ENCODE measurements at places on chromosomes 1 and 21.

GRCh38 chr1:234771642-234772344 is 161.8 kb upstream of the IRF2BP2 start:
- no peaks in the 10 kb centered on the region for H3K36me3 ChIP-seq
- peak overlapping the region; percentile 90 for H3K27ac ChIP-seq
- no peak for DNase-seq
- H3K27me3 ChIP-seq, result no peaks in the 10 kb centered on the region
- H3K4me1 ChIP-seq, result peaks cover 61% of the 10 kb centered on the region

DNA sequence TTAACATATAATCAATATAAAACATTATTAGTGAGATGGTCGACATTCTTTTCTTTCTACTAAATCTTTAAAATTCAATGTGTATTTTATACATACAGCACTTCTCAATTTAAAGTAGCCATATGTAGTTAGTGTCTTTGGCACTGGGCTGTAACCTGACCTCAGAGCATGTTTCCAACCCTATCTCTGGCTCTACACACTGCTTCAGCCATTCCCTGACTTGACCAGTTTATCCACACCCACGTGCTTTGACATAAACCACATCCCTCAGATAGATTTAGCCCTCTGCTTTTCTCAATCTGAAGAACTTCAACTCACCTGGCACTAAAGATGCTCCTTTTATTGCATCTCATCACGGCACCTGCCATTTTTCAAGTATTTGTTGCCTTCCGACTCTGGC is 58.3 kb downstream of the RGS2 start:
- H3K36me3 ChIP-seq, result no peaks in the 10 kb centered on the region
- no peak for DNase-seq
- no peak overlapping the region for H3K4me3 ChIP-seq
- H3K27ac ChIP-seq, result no peak overlapping the region
- H3K27me3 ChIP-seq, result no peaks in the 10 kb centered on the region

GRCh38 chr1:210325026-210325670 is 3.6 kb upstream of the HHAT start:
- peaks cover 6% of the 10 kb centered on the region for H3K4me1 ChIP-seq
- no peaks in the 10 kb centered on the region for H3K27me3 ChIP-seq
- H3K4me3 ChIP-seq, result no peak overlapping the region
- DNase-seq, result no peak
- no peak overlapping the region for H3K27ac ChIP-seq
- no peaks in the 10 kb centered on the region for H3K36me3 ChIP-seq

DNA sequence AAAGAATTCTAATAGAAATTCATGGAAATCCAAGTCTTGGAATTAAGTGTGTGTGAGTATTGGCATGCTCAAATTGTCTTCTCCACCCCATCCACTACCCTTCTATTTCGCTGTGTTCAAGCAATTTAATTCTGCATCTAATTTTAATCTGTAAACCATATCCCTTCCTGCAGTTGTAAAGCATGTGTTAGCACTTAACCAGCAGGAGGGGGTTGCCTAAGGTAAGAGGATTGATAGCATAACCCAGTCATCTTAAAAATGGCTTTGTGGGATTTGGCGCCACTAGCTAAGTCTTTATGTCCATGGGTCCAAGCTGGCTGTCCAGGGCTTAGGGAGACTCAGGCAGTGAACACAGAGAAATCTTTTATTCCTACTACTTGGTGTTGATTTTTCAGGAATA is 210.3 kb downstream of the PTPRC start:
- no peak for DNase-seq
- H3K27ac ChIP-seq, result no peak overlapping the region
- H3K4me3 ChIP-seq, result no peak overlapping the region
- H3K4me1 ChIP-seq, result no peaks in the 10 kb centered on the region
- no peaks in the 10 kb centered on the region for H3K27me3 ChIP-seq

DNA sequence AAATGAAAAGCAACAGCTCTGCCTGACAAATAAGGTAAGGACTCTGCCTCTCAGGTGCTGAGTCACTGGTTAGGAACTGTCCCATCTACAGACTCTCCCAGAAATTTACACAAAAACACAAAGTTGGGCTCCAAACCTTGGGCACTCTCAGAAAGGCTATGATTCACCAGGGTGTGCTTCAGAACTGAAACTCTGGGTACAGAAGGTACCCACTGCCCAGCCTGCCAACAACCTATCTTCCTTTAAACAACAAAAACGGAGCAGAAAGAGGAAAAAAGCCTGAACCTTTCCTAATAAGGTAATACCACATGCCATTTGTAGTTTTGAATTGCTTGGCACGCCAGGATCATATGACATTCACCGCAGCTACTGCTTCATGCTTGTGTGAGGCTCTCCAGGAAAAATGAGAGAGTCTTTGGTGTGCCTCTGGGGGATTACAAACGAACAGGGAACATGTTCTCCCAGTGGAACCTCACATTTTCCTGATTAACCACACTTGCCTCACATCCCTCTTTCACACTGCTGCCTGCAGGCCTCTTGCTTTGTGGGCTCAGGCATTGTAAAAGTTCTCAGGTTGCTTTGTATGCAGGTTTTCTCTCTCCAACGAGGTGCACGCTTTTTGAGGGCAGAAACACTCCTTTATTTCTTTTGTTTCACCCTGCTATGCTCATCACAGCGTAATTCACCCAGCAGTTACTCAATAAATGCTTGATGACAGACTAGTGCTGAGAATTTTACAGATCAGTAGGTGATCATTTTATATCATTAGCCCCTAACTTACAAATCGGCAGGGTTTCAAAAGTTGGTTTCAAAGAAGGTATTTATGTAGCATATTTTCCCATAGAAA is 65.1 kb downstream of the GADD45A start:
- H3K4me3 ChIP-seq, result no peak overlapping the region
- peak overlapping the region; percentile 69 for H3K27ac ChIP-seq
- no peaks in the 10 kb centered on the region for H3K36me3 ChIP-seq
- peaks cover 67% of the 10 kb centered on the region for H3K4me1 ChIP-seq
- H3K27me3 ChIP-seq, result no peaks in the 10 kb centered on the region
- no peak for DNase-seq

GRCh38 chr1:153679337-153680119 is 1.0 kb downstream of the NPR1 start:
- H3K4me1 ChIP-seq, result peaks cover 16% of the 10 kb centered on the region
- no peak overlapping the region for H3K27ac ChIP-seq
- no peaks in the 10 kb centered on the region for H3K36me3 ChIP-seq

DNA sequence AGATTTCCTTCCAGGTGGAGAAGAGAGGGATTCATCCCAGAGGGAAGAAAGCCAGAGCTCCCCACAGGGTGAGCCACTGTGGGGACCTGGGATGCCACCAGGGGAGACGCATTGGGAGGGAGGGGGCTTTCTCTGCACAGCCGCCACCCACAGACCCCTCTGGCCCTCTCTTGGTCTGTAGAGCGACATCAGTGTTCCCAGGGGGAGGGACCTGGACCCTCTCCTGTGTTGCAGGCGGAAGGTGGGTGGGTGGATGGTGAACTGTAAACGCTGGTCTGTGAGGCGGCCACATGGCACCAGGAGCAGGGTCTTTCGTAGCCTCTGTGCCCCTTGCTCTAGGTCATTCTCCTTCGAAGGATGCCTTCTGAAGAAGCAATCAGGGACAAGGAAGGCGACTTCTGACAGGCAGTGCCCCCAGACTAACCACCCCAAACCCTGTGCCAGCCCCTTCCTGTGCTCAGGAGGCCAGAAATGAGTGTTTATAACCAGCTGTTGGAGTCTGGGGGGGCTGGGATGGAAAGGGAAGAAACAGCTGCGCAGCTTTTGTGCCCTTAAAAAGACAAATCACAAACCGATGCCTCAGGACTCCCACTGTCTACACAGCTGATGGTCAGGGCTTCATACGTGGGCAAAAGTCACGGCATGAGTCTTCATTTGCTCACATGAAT is 121.4 kb upstream of the ZBTB40 start:
- no peak for DNase-seq
- H3K27me3 ChIP-seq, result no peaks in the 10 kb centered on the region
- no peak overlapping the region for H3K27ac ChIP-seq
- H3K36me3 ChIP-seq, result no peaks in the 10 kb centered on the region

DNA sequence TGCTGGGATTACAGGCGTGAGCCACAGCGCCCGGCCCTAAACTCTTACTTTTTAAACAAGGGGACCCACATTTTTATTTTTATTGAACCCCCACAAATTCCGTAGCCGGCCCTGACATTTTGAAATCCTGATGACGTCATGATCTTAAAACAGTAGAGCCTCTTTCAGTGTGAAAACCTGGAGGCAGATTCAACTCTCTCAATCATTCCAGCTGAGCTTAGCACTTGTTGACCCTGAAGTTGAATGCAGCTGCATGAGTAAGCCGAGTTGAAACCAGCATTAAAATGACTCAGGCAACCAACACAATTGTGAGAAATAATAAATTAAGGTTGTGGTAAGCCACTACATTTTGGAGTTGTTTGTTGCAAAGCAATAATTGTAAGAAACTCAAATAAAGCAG is 93.9 kb upstream of the ADGRL4 start:
- no peak overlapping the region for H3K4me3 ChIP-seq
- no peak for DNase-seq
- H3K4me1 ChIP-seq, result no peaks in the 10 kb centered on the region
- H3K27ac ChIP-seq, result no peak overlapping the region
- no peaks in the 10 kb centered on the region for H3K27me3 ChIP-seq

DNA sequence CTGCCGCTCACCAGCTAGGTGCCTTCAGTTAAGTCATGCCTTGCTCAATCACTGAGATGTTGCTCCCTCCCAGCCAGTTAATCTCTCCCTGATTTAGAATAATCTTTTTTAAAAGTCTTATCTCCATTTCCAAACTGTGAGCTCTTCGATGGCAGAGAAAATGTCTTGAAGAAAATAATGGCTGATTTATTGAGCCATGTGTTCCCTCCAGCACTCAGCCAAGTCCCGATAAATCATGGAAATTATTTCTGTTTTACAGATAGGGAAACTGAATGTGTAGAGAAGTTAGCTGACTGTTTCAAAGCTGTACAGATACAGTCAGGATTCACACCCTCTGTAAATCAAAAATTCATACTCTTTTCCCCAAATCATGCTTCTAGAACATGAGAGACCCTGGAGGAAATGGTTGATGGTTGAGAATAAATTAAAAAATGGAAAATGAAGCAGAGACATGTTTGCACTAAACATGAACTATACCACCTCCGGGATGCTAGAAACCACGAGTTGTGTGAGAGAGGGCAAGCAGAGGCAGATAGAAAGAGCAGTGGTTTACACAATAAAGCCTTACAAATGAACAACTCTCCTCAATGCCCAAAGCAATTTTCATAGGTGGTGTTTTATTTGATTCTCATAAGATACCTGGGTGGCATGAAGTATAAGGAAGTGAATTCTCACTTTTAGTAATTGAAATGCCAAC is 376.4 kb downstream of the PLPP3 start:
- H3K36me3 ChIP-seq, result no peaks in the 10 kb centered on the region
- H3K27ac ChIP-seq, result no peak overlapping the region
- no peaks in the 10 kb centered on the region for H3K27me3 ChIP-seq
- DNase-seq, result no peak
- H3K4me3 ChIP-seq, result no peak overlapping the region
- H3K4me1 ChIP-seq, result no peaks in the 10 kb centered on the region

- no peak overlapping the region for H3K4me3 ChIP-seq
- no peak for DNase-seq
- H3K27ac ChIP-seq, result no peak overlapping the region
- no peaks in the 10 kb centered on the region for H3K36me3 ChIP-seq
- H3K4me1 ChIP-seq, result no peaks in the 10 kb centered on the region
- no peaks in the 10 kb centered on the region for H3K27me3 ChIP-seq
Measured at GRCh38 chr1:13730291-13730690, 30.3 kb downstream of the PRDM2 start.

- peak overlapping the region; percentile 98 for H3K4me3 ChIP-seq
- peak overlapping the region; percentile 97 for H3K27ac ChIP-seq
- DNase-seq, result peak; percentile 81
- peaks cover 4% of the 10 kb centered on the region for H3K36me3 ChIP-seq
- H3K27me3 ChIP-seq, result no peaks in the 10 kb centered on the region
Measured at GRCh38 chr1:228101994-228102790, 933 bp downstream of the C1orf35 start.

- peak; percentile 67 for DNase-seq
- H3K27ac ChIP-seq, result peak within 1 kb of the TSS; percentile 99
- no peaks in the 10 kb centered on the region for H3K4me1 ChIP-seq
- no peaks in the 10 kb centered on the region for H3K27me3 ChIP-seq
- H3K4me3 ChIP-seq, result peak within 1 kb of the TSS; percentile 55
Measured at GRCh38 chr1:84478876-84479868, at the start of gene RPF1. RPF1 (plus strand) TSS chr1:84479266; CDS start chr1:84479282, 16 bp downstream.
